ENCODE measurements at places on chromosomes 12 and 14.

DNA sequence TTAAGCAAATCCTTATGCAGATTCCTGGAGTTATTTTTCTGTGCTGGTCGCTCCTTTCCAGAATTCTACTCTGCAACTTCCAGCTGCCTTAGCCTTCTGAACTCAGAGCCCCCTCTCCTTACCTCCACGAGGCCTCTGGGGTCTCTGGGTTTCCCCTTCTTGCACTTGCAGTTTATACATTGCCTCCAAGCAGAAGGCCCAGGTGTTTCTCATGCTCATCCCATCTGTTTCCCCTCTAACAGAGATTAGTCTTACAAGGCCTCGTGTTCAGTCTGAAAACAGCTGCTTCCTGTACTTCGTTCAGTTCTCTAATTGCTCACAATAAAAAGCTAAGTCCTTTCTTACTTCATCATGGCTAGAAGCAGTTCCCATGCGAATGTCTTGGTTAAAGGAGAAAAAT is 134.4 kb upstream of the FGD4 start:
- DNase-seq = no peak

DNA sequence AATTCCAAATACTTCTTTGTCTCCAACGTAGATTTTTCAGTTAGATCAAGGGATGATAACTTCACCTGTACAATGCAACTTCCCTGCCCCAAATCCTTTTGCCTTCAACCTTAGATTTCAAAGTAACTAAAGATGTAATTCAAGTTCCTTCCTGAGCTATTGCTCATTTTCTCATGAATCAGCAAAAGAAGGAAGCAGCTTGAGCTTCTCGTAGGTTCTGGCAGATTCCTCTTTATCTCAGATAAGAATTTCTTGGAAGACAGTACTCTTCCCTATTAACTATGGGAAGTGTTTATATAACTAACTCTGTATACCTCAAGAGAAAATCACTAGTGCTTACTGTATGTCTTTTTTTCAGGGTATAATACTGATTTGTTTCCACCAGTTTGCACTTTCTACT is 203.8 kb downstream of the RASSF9 start:
- no peak for DNase-seq

DNA sequence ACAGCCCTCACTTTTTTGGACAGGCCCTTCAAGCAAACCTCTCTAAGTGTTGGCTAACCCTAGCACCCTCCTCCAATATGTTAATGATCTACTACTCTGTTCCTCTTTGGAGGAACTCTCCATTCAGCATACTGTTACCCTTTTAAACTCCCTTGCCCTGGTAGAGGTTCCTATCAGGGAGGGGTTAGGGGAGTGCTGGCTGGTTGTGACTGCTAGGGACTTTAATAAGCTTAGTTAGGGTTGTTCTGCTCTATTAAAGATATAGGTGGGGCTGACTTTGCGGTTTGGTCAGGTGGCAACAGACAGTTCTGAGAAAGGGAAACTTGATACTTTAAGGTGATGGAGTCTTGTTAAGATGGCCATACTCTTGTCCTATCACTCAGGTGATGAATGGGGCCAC is 301.5 kb upstream of the FBXO33 start:
- DNase-seq = no peak

GRCh38 chr12:4210183-4210582 is 63.4 kb upstream of the CCND2 start:
- no peak for DNase-seq

DNA sequence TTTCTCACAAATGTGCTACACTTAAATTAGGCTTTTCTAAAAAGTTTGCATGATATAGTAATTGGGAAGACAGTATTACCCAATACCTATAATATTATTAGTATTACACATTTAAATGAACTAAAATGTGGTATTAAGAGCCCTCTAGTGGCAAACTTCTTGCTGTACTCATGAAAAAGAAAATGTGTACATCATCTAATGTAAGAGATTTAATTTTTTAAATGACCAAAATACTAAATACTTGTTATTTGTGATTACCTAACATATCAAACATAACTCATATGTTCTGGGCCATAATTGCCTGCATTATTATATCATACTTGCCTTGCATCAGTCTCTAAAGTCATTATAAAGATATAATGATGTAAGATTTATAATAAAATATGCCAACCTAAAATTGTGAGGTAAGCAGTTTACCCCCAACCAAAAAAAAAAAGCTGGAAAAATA is 64.2 kb downstream of the DNAI7 start:
- DNase-seq = no peak

DNA sequence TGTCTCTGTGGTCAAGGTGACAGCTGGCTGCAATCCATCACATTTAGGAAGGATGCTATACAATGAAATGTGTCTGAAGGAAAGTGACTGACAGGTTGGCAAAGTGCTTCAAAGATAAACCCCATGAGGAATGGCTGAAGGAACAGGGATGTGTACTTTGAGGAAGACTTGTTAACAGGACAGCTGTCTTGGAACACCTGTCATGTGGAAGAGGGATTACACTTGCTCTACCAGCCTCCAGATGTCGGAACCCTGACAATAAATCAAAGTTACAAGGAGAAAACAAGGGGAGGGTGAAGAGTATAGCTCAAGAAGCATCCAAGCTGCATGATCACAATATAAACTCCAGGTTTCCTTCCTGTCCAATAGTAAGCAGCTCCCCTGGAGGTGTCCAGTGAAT is 147.8 kb upstream of the TMCC3 start:
- DNase-seq = no peak

GRCh38 chr14:87573591-87573990 is 419.4 kb downstream of the GALC start:
- DNase-seq = no peak

GRCh38 chr12:75087654-75088053 is 122.0 kb downstream of the KCNC2 start:
- DNase-seq = no peak

DNA sequence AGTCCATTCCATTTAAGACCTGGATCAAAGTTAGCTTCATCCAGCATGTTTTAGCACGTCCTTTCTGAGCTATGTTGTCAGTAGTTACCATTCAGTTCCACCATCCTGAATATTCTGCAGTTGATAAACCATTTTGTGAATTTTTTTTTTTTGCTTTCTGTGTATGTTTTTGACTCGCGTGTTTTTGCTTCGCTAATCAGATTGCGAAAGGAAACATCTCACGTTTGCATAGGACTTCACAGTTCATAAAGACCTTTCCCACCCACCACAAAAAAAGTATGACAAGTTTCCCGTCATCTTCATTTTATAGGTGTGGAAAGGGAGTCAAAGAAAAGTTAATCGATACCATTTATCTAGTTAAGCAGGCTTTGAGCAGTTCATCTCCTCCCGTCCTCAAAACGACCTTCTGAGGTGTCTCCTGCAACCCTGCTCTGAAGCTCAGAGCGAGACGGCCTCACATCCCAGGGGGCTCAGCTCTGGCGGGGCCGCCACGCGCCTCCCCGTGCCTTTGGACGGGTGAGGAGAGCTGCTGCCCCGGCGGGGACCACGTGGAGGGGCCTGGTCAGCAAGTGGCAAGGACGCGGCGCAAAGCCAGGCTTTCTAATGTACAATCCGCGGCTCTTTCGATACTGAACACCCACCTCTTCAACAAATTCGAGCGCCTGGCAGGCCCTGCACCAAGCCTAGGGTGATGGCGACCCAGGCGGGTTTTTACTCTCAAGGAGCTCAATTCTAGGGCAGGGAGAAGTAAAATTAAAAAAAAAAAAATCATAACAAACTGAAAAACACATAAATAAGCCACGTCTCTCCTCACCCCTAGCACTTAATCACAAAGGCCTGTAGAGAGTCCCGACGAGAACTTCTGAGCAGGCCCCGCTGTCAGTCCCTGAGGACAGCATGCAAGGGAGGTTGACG is 988 bp upstream of the TMEM263 start:
- no peak for DNase-seq

DNA sequence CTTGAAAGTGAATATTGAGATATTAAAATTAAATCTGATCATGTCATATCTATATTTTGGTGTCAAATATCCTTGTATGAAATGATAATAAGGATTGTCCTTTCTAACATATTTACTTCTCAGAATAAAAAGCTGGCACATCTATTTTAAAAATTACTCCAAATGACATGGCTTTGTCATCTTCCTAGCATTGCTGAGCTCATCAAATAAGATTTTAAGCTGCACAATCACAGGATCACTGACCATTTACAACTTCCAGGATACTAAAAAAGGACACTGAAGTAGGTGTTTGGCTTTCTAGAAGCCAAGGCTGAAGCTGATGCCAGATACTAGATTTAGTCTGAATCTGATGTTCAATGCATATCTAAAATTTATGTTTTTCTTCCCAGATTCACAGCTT is 351.1 kb downstream of the BMP4 start:
- DNase-seq = no peak

- DNase-seq = no peak
Measured at GRCh38 chr12:94109160-94109559, 39.2 kb upstream of the PLXNC1 start.

DNA sequence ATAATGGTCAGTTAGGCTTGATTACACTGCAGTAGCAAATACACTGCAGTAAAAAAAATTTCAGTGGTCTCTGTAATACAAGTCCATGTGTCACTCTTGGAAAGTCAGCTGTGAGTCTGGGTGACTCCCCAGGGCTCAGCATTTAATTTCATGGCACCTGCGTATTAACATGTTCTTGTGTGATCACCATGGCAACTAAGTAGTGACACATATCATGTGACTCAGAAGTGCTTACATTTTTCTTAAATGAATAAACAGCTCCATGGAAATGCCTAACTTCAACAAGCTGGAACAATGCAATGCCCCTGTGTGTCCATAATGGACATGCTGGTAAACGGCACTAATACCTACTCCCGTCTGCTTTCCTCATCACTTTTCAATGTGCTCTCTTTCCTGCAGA is 88.5 kb upstream of the ANO4 start:
- no peak for DNase-seq

GRCh38 chr14:40229676-40230075 is 797.4 kb upstream of the FBXO33 start:
- DNase-seq = no peak

DNA sequence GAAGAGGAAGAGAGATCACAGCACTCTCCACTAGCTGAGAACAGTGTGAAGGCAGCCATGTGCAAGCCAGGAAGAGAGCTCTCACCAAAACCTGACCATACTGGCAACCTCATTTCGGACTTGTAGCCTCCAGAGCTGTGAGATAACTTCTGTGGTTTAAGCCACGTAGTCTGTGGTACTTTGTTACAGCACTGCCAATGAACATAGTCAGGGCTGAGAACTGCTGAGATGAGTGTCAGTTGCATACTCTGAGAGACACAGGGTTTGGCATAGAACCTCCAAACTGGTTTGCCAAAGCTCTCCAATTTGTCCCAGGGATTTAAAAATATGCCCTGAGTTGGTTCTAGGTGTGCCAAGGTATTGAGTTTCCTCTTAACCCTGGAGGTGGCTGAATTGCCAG is 218.6 kb downstream of the ATP23 start:
- no peak for DNase-seq

All from iPS DF 6.9 (cell line).